Activated CD4-positive, alpha-beta T cell treated with anti-CD3 and anti-CD28 coated beads, Interleukin-2, amount 50 U/mL, for 16 hours (primary cell): ENCODE measurements at places on chromosomes 16 and 17.

- no peak for DNase-seq
Observed at GRCh38 chr17:73899839-73900238, 255.6 kb upstream of the SDK2 start.

GRCh38 chr16:4092547-4093265, 23.5 kb downstream of the ADCY9 start:
- no peak for DNase-seq

GRCh38 chr16:88992351-88993165, 15.6 kb upstream of the CBFA2T3 start:
- no peak for DNase-seq

DNA sequence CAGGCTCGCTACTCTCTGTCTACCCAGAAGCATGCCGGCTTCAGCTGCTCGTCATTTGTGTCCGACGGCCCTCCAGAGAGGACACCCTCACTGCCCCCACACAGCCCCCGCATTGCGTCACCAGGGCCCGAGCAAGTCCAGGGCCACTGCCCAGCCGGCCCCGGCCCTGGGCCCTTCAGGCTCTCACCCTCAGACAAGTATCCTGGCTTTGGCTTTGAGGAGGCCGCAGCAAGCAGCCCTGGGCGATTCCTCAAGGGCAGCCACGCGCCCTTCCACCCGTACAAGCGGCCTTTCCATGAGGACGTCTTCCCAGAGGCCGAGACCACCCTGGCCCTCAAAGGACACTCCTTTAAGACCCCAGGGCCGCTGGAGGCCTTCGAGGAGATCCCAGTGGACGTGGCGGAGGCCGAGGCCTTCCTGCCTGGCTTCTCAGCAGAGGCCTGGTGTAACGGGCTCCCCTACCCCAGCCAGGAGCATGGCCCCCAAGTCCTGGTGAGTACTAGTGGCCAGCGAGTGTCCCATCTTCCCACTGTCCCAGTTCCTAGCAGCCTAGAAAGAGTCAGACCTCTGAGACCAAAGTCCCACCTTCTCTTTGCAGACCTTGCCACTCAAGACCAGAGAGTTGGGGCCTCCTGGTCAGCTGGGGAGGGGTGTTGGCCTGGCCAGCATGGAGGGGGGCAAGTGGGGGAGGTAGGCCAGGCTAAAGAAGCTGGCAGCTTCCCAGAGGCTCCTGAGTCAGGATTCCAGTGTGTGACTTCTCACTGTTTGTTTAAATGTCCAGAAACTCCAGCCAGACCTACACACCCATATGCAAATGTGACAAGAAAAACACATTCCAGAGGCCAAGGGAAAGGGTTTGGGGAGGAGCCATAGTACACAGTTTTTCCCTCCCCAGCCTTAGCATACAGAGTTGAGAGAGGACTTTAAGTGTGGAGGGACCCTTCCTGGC, 18.6 kb downstream of the FOXN1 start:
- DNase-seq = no peak

- peak; percentile 77 for DNase-seq
Observed at GRCh38 chr17:17186051-17186450, 20.1 kb downstream of the PLD6 start.

DNA sequence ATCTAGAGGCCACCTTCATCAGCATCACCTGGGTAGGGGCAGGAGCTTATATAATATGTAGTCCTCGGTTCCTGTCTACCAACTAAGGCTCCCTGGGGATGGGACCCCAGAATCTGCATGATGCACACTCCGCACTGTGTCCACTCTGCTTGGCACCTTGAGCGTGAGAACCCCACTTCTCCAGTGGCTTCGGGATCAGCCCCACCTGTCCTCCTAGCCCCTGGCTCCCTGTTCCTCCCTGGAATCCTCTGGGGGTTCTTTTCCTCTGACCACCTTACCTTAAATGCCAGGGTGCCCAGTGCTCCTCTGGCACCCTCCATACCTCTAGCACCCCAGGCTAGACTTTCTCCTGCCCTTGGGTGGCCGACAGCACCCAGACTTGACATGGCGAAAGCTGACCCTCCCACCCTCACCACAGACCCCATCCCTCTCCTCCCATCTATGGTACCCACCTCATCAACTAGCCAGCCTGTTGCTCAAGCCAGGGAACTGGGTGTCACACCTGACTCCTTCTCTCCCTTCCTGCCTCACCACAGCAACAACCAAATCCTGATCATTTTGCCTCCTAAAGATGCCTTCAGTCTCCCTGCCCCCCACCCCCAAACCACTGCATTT, 2.8 kb upstream of the NXPH3 start:
- DNase-seq = no peak

DNA sequence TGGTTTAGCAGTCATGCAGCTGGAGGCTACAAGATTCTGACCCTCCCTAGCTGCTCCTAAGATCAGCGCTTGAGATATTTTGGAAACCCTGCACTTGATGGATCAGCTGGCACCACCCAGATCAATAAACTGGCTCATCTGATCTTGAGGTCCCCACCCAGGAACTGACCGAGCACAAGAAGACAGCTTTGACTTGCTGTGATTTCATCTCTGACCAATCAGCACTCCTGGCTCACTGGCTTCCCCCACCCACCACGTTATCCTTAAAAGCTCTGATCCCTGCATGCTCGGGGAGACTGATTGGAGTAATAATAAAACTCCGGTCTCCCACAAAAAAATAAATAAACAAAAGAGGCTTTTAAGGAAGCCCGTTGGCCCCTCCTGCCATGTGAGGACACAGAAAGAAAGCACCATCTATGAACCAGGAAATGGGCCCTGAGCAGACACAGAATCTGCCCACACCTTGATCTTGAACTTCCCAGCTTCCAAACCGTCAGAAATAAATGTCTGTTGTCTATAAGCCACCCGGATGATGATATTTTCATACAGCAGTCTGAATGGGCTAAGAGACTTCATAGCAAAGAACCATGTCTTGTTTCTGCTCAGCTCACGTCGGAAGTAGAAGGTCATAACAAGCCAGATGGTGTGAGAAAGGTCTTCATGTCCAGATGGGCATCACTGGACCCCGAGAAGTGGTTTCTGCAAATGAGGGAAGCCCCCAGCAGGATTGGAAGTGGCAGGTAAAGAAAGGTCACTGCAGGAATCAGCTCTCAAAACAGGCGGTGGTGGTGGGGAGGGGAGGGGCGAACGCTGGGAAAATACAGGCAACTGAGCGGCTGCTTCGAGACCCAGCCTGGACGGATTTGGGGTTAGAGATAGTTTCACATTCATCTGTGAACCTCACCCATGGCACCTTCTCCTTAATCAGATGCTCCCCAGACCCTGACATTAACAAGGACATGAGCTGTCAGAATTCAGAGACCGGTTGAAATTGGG, 19.8 kb upstream of the RPH3AL start:
- no peak for DNase-seq

- no peak for DNase-seq
Observed at GRCh38 chr17:73592079-73592415, 52.2 kb downstream of the SDK2 start.

GRCh38 chr17:66348584-66349165, 46.3 kb downstream of the PRKCA start:
- DNase-seq = peak; percentile 77

- no peak for DNase-seq
Observed at GRCh38 chr17:49882434-49882833, 34.6 kb upstream of the TAC4 start.

DNA sequence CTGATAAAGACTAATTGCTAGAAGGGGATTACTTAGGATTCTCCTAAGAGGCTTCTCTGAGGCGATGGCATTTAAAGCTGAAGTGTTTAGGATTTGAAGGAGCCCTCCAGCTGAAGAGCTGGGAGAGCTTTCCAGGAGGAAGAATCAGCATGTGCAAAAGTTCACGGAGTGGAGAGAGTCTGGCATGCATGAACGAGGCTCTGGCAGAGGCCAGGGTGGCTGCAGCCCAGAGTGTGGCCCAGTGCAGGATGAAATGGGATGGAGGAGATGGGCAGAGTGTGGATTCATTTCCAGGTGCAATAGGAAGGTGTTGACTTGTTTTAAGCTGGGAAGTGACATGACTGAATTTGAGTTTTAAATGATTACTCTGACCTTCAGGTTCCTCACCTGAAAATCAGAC, 249.0 kb upstream of the CCL2 start:
- no peak for DNase-seq

GRCh38 chr17:61454381-61455323, 2.4 kb downstream of the TBX4 start:
- DNase-seq = no peak
